ENCODE measurements at places on chromosomes 12 and 14.

GRCh38 chr12:112841906-112842305 is 50.4 kb downstream of the RPH3A start:
- no peak for DNase-seq

- DNase-seq = no peak
Observed at GRCh38 chr14:74048281-74048680, 29.1 kb downstream of the BBOF1 start.

- no peak for DNase-seq
Observed at GRCh38 chr14:58808828-58809227, 171.1 kb downstream of the DACT1 start.

DNA sequence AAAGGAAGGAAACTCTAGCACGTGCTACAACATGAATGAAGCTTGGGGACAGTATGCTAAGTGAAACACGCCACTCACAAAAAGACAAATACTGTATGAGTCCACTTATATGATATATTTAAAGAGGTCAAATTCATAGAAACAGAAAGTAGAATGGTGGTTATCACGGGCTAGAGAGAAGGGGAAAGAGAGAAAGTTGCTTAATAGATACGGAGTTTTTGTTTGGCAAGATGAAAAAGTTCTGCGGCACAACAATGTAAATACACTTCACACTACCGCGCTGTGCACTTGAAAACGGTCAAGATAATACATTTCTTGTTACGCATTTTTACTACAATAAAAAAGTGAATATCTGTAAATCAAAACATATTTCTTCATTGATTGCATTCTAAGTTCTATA is 37.3 kb downstream of the FBLN5 start:
- DNase-seq = no peak

DNA sequence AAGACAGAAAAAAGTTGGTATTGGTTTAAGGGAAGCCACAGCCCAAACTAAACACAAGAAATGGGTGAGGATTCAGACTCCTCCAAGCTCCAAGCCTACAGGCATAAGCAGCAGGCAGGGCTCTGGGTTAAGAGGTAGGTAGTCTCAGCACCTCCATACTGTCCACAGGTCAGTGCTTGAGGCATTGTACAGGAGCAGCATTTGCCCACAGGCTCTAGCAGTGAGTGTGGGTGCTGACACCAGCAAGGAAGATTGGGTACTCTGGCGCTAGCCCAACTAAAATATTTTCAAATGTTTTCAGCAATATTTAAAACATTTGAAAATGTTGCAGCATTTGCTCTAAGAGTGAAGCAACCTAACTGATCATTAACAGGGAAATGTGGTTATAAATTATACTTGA is 33.1 kb downstream of the FERMT2 start:
- no peak for DNase-seq

- DNase-seq = no peak
Observed at GRCh38 chr12:103269946-103270345, 225.8 kb downstream of the C12orf42 start.

DNA sequence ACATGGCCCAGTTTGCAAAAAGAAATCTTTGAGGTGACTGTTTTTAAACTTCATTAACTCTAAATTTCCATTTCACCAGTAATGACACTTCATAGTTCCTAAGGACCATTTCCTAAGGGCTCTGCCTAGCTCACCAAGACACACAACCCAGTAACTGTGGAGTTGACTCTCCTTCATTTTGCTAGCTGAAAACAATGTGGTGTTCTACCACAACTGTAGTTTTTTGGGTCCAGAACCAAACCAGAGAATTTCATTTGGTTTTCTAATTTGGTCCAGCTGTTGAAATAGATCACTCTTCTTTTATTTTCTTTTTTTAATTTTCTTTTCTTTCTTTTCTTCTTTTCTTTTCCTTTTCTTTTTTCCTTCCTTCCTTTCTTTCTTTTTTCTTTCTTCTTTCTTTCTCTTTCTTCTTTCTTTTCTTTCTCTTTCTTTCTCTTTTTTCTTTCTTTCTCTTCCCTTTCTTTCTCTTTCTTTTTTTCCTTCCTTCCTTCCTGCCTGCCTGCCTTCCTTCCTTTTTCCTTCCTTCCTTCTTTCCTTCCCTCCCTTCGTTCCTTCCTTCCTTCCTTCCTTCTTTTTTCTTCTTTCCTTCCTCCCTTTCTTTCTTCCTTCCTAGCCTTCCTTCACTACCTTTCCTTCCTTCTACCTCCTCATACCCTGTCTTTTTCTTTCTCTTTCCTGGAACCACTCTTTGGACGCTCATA is 18.5 kb upstream of the LUM start:
- no peak for DNase-seq

- DNase-seq = no peak
Observed at GRCh38 chr12:116266168-116266601, 11.3 kb downstream of the MED13L start.

GRCh38 chr12:74984631-74985030 is 225.0 kb downstream of the KCNC2 start:
- DNase-seq = no peak

GRCh38 chr12:113070117-113070906 is 13.8 kb downstream of the DTX1 start:
- DNase-seq = no peak

- peak; percentile 63 for DNase-seq
Observed at GRCh38 chr14:54902143-54902520, 494 bp downstream of the GCH1 start.

GRCh38 chr14:97592341-97592980 is 795.3 kb downstream of the VRK1 start:
- DNase-seq = no peak

DNA sequence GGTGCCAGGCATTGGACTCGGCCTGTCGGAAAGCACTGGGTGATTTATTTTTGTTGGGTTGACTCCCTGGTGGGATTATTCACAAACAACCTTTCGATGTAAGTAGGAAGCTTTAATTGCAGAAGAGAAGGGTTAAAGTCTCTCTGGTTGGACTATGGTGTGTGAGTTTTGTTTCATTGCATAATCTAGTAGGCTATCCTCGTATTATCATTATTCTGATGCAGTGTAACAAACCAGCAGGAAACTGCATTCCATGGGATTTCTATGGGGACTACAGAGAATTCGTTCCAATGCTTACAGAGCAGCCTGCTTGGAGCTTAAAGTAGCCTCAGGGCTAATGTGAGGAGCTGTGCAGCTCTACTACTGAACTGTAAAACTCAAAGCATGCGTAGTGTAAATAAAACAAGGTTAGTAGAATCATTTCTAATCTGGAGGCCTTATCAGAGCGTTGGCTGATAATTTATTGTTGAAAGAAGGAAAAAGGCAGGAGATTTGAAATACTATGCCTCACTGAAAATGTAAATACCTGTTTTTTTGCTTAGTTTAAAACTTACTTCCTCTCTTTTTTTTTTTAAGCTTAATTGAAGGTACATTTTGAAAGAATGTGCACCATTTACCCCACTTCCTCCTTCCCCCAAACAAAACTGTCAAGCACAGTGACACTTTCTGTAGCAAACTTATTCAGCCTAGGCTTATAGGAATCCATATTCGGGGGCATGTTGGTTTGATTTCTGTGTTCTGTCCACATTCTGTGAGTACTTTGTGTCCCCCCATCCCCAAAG is 226.7 kb downstream of the NPAS3 start:
- DNase-seq = no peak

- no peak for DNase-seq
Observed at GRCh38 chr12:110943373-110943772, 23.0 kb upstream of the MYL2 start.

DNA sequence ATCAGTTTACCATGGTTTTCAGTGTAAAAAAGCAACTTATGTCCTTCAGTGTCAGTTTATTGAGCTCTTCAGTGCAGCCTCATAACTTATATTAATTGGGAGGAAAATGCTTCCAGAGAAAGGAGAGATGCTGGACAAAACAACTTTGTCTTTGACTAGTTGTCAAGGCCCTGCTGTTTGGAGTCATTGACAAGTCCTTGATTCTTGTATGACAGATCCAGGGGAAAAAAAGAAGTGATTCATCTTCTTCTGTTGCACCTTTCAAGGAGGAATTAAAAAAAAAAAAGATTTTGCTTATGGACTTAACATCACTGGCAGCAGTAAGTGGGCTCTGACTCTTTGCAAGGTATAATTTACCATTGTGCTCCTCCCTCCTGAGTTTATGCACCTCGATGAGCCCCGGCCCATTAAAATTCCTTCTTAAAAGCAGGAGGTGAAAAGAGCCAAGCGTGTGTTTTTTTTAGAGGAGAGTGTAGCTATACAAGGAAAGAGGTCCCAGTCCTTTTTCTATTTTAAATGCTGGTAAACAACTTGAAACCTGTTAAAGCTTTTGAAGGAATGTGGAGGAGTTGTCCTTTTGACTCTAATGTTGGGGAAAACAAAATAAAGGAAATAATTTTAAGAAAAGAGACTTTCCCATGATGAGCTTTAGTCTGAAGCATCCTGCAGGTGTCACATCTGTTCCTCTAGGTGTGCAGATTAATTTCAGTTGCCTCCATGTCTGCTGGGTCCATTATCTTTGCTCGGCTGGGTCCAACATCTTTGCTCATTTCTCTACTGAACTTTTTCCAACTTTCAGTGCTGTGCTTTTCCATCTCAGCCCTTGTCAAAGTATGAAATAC is 431.6 kb downstream of the RAD51B start:
- DNase-seq = no peak

- no peak for DNase-seq
Observed at GRCh38 chr14:70152704-70153103, 36.0 kb downstream of the SLC8A3 start.

DNA sequence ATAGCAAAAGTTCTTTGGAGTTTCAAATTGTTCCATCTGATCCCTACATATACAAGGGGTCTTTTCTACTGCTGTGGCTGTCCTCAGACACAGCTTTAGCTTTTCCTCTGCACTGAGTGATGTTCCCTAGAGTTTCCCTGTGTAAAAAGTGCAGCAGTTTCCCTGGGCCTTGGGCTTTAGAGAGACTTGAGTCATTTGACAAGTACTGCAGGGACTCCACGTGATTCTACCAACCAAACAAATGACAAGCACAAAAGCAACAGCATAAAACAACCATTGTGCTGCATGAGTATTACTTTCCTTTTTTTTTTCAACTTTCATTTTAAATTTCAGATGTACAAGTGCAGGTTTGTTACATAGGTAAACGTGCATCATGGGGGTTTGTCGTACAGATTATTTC is 272.8 kb downstream of the PDZRN4 start:
- DNase-seq = no peak

DNA sequence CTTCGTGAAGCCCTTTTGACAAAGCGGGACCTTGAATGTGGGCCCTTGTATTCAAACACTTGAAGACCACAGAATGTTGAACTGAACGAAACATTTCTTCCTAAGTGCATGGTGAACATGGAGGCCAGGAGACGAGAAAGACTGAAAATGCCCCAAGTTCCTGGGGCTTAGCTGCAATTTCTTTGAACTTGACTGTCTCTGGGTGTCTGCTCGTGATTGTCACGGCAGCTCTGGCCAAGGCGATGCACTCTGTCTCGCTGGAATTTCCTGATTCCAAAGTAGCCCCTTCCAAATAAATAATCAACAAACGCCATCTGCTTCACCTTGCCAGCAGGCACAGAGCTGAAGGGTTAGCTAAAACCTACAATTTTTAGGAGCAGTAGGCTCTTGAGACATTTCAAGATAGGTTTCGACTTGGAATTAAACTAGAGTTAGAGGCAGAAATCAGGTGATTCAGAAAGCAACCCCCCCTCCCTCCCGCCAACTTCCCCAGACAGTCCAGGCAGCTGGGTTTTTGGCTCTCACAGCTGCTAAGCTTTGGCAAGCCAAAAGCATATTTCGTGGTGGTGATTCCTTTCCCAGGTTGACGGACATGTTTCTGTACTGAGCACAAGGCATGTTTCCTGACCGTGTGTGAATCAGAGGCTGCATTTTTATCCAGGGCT is 13.5 kb upstream of the IRF2BPL start:
- no peak for DNase-seq

- no peak for DNase-seq
Observed at GRCh38 chr12:28870839-28871440, 278.1 kb upstream of the FAR2 start.

- no peak for DNase-seq
Observed at GRCh38 chr14:22428700-22429291, 160.2 kb downstream of the DAD1 start.

DNA sequence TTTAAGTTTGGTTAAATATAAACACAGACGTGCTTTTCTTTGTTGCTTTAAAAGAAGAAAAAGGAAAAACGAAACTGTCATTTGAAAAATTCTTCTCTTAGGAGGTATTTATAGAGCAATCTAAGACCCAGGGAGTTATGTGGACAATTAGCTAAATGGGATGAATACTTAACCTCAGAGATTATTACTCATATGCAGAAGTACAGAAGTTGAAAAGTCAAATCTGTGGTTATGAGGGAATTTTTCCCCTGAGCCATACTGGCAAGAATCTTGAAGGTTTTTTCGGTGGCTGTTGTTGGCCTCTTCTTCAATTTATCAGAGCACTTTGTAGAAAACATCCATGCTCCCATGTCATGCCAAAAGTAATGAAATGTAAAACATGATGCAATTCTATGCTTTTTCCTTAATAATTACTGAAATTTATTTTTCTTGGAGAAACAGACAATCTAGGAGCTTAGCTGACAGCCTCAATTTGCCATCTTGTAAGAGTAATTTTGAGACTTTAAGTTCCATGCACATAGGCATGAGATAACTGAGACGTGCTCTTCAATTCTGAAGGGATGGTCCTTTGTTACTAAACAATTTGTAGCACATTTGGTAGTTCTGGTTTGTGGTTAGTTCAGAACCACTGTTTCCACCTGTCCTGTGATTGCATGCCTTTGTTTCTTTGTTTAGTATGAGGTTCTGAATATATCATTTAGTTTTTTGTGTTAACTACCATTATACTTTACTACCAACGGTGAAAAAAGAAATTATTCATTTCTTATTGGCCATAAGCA is 126.6 kb downstream of the BCAT1 start:
- no peak for DNase-seq

DNA sequence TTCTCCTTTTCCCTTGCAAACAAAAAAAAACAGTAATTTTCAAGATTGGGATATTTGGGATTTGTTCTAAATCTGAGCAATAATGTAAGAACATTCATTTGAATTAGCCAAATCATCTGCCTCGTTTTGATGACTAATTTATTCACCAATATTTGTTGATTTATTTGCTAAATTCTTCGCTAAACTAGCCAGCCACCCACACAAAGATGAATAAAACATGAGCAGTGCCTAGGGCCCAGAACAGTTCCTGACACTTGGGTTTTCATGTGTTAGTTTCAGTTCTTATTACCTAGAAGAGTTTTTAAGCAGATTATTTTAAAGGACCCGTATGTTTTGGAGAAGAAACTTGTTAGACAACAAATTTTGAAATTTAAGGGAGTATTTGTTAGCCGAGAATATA is 1.4 kb downstream of the ETNK1 start:
- no peak for DNase-seq

GRCh38 chr14:100547633-100548294 is 39.5 kb downstream of the BEGAIN start:
- peak; percentile 74 for DNase-seq

GRCh38 chr14:106694638-106695393 is 1168.4 kb downstream of the TMEM121 start:
- no peak for DNase-seq

GRCh38 chr14:58560208-58560607 is 77.6 kb upstream of the DACT1 start:
- DNase-seq = peak; percentile 46

DNA sequence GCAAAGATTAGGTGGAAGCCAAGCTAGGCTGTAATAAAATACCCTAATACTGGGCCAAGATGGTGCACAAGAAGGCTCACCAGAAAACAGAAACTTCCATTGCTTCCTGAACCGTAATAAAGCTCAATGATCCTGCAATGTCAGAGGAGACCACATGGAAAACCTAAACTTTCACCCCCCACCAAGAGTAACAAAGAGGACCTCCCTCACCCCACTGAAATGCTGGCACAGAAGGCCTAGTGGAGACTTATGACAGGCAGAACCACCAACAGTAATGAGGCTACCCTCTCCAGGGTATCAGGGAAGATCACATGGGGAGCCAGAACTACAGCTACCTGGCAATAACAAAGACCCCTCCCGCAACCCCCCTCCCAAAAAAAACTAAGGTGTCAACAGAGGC is 43.1 kb downstream of the CEP83 start:
- no peak for DNase-seq
